ENCODE measurements at places on chromosomes 1 and 21.

GRCh38 chr1:35544976-35545375 is 12.2 kb downstream of the KIAA0319L start:
- no peak for DNase-seq

- no peak for DNase-seq
These were observed 51.1 kb upstream of the ACADM start for GRCh38 chr1:75673399-75673798.

DNA sequence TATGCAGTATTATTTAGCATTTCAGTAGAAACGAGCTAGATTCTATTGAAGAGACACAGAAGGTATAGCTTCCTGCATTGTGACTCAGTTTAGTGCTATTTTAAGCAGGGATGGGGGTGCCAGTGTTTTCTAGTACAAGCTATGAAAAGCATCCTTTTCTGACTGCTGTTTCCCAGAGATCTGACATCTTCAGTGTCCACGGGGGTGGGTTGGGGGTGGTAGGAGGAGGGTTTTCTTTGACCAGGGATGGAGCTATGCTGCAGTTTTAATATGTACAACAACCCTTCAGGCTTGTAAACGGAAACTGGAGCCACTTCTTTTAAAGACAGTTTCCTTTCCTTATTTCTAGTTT is 2.7 kb upstream of the NEGR1 start:
- no peak for DNase-seq

GRCh38 chr1:15005116-15005515 is 148.4 kb upstream of the TMEM51 start:
- no peak for DNase-seq

DNA sequence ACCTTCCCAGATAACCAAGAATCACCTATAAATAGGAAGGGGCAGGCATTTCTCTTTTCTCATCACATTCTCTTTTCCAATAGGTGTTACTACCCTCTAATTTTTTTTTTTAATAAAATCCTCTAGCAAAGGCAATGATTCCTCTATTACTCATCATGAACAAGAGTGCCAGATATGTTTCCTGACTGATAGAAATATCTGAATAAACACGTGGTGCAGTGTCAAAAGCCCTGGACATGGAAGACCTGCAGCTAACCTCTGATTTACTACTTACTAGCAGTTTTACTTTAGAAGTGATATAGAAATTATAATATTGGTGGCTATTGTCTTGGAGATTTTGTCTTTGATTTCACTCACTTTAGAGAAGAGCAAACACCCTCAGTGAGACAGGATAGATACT is 194.6 kb upstream of the SAMSN1 start:
- no peak for DNase-seq

DNA sequence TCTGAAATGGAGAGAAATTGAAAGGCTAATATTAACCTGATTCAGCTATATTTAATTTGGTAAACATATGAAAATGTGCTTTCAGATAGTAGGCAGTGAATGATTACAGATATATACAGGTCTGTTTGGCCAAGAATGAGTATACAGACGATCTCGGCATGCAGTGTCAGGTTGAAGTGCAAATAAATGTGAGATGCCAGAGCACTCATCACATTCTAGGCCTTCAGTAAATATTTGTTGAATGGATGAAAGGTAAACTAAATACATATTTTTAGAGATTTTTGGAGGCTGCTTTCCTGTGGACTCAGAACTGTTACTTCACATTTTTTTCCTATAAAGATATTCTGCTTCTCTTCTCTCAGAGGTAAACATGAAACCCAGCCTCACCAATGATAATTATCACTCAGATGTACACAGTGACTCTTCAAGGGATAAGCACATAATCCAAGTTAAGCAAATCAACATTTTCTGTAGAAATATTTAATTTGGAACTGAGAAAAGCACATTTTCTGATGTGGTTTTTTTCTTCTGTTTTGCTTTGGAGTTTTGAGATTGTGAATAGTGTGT is 702.9 kb downstream of the BRINP3 start:
- no peak for DNase-seq

DNA sequence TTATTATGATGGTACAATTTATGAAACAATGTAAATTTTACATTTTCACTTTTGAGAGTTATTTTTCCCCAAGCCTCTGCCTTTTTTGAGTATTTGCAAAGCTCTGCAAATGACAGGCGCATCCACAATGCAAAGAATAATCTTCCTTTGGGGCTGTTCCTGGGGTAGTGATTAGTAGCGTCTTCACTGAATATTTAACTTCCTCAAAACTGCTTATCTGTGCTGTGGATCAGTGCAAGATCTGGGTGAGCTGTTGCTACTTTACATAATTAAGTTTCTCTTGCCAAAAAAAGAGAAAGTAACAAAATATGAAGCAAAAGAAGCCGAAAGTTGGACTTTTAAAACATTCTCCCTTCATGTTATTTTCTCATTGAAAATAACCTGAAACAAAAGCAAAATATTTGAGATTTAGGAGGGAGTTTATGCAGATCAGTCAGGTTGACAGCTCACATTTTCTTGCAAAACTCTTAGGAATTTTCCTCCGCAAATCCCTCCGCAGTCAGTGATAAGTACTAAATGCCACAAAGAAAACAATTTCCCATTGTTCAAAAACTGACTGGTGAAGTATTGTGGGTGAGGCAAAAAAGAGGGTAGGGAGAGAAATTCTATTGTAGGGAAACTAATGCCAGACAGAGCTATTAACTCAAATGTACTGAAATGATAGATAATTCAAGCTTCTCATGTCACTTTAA is 276.4 kb upstream of the B3GALT2 start:
- DNase-seq: no peak
